ENCODE measurements at places on chromosomes 6 and 20.

DNA sequence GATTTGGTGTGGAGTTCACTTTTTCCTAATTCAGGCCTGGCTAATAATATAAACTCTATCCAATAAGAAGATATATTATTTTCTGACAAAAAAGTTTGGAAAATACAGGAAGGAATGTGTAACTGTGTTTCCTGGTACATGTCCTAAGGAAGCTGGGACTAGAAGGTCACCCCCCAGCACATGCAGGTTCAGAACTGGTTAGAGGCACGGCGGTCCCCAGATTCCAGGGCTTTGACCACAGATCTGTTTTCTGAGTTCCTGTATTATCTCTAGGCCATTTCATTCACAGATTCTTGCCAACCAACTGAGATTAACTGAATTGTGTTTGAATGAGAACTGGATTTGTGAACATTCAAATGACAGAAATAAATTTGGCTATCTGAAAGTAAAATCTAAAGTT, 94.5 kb downstream of the TULP4 start:
- no peak for DNase-seq

DNA sequence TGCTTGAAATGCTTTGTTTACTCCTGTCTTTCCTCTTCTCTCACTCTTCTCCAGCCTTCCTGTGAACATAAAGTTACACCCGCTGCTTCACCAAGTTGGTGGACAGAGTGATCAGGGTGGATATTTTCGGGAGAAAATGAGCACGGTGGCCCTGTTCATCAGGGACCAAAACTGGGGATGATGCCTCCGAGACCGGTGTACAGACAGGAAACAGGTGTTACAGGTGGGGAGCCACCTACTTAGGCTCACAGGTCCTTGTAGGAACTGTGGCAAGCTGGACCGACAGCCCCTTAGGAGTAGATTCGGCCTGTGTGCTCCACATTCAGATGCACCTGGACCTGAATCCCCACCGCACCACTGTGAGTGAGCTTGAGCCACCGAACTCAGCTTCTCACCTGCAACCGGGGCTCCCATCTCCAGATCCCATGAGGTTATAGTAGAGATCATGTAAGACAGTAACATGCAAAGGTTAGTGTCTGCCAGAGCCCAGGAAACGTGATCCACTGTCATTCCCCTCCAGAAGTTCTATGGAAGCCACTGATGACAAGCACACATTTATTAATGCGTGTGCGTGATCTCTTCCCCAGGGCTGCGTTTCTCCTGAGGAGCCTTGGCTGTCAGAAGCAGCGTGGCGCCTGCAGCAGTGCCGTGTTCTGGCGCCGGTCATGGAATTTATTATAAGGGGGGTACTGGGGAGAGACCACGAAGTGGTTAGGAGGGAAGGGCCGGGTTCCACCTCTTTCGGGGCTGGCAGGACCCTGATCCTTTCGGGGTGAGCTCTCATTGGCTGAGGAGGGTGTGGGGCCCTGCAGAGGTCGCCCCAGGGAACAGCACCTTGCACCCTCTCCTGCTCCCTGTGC, 94.2 kb downstream of the ERMARD start:
- no peak for DNase-seq

DNA sequence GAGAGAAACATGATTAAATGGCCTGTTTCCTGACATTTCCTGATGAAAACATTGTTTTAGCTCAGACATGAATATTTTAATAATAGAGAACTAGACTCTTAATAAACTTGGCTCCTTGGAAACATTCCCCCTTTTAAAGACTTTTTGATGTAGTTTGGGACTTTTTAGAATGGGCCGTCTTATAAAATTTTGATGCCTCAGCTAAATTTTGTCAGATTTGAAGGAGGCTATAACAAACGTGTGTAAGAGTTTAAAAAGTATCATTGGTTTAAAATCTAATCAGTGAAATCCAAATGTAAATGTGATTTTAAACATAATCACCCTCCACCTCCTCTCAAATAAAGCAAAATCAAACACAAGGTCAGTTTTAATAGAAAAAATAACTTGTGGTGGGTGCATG, 200.9 kb downstream of the CLIC5 start:
- DNase-seq, result no peak

GRCh38 chr6:18432180-18432579, 45.0 kb downstream of the RNF144B start:
- DNase-seq, result no peak

DNA sequence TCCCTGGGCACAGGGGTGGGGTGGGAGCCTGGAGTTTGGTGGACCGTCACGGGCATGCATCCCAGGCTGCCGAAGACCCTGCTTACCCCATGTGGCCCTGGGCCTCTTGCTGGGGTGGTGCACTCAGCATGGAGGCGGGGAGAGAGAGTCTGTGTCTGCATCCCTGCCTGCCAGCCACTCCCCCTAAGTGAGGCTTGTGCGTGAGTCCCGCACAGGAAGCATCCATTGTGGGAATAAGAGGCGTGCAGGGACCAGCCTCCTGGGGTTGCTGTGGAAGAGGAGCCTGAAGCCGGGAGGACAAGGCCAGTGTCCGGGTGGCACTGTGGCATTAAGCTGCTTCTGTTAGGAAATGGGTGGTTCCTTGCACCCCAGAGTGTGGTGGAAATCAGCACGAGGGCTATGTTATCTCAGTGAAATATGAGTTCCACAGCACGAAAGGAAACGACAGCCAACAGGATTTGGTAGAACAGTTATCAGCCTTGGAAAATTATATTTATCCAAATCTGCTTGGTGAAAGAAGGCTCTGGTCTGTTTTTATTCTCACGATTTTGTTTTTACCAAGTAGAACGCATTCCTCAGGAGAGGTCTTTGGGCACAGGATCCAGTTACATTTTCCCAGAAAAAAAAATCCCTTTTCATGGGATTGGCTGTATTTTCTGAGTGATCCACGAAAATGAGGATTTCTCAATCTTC, 35.7 kb downstream of the CDH4 start:
- DNase-seq, result no peak

DNA sequence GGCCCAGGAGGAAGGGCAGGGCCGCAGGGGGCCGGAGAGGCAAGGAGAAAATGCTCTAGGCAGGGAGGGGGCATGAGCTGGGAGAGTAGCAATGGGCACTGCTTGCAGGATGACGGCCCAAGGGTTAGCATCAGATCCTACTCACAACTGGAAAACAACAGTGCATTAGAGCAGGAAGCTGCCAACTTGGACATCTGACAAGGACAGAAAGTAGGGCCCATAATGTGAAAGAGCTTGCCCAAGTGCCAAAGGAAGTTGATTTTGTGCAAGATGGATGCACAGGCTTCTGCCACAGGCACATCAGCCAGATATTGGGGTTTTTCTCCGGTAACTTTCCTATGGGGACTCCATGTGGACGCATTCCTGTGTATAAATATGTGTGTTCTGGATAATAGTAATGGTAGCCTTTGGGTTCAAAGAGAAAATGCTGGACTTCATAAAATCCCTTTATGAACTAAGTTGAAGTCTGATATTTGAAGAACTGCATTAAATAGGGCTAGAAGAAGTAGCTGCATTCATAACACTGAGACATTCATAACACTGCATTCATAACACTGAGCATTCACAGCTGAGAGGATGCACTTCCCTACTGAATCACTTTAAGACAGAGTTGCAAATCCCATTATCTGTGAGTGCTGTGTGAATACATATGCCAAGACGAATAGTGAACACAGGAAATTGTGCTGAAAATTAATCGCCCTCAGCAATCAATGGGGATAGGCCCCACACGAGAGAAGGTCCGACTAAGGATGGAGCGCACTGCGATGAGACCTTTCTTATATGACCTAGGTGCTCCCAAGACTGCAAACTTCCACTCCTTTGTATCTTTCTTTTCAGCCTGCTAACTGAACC, 235.6 kb upstream of the PRDM1 start:
- no peak for DNase-seq

DNA sequence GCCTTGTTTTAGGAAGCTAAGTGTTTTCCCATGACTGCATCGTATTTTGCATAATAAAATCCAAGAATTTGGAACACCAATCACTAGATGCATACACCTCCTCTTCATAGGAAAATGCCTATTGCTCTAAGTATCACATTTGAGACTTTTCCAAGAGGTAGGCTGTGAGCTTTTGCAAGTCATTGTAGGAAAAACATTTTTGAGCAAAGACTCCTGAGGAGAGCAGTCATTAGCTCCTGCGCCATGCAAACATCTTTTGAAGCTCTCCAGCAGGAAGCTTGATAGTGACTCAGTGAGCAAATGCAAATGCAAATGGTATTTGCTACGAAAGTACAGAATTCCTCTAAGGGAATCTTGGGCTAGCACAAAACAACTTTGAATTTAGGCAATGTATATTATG, 750.4 kb downstream of the QKI start:
- DNase-seq, result no peak

DNA sequence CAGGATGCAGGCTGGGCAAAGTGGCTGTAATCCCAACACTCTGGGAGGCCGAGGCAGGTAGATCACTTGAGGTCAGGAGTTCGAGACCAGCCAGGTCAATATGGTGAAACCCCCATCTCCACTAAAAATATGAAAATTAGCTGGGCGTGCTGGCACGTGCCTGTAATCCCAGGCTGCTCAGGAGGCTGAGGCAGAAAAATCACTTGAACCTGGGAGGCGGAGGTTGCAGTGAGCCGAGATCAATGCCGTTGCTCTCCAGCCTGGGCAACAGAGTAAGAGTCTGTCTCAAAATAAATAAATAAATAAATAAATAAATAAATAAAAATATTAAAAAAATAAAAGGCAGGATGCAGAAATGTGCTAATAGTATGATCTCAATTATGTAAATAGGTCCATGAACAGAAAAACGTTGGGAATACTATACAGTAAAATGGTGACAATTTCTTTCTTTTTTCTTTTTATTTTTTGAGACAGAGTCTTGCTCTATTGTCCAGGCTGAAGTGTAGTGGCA, 8.4 kb upstream of the CBFA2T2 start:
- DNase-seq, result no peak

DNA sequence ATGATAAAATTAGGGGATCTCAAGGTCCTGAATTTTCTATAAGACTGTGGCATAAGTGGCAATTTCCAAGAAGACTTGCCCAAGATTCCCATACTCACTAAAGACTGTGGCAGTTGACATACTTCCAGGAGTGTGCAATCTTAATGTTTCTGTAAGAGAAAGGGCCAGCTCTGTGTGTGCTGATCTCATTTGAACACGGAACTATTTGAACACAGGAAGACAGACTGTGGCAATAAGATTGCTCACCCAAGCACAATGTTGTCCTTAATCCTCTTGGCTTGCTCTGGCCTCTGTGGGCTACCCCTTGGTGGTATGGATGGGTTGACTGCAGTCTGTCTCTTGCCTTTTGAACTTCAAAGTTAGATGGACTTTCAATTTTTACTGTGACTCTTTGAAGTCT, 151.4 kb downstream of the PHF3 start:
- no peak for DNase-seq

DNA sequence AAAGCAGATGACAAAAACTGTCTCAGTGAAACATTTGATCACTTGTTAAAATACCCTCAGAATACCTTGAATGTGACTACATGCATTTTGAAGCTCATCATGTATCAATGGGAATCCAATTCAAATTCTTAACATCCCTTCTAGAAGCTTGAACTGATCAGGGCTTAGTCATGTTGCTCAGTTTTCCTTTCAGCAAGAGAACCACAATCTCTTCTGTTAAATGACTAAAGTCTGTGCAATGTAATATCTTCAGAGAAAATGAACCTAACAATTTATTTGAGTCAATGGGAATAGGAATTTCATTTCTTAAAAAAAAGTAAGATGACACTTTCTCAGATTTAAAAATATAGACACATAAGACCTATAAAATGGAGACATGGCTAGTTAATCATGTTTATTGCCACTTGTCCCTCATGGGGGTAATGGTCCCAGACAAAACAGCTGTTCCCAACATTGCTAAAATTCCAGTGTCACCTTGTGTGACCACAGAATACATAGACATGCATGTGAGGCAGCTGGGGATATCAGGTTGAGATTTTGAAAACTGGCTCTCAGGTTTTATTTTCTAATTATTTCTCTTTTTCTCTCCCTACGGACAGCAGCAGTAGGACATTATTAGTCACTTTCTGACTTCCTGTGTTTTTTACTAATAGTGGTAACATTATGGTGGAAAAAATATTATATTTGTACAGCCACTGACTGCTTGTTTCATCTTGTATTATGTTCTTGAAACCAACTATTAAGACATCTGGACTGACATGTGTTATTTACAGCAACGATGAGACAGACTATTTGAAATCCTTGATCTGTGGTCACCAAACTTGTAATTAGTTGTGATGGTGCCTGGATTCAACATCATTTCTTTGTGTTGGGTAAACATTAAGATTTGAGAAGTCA, 192.5 kb downstream of the COL9A1 start:
- no peak for DNase-seq

- DNase-seq, result peak; percentile 26
Measured at GRCh38 chr6:119137194-119138072, 59.0 kb upstream of the FAM184A start.

DNA sequence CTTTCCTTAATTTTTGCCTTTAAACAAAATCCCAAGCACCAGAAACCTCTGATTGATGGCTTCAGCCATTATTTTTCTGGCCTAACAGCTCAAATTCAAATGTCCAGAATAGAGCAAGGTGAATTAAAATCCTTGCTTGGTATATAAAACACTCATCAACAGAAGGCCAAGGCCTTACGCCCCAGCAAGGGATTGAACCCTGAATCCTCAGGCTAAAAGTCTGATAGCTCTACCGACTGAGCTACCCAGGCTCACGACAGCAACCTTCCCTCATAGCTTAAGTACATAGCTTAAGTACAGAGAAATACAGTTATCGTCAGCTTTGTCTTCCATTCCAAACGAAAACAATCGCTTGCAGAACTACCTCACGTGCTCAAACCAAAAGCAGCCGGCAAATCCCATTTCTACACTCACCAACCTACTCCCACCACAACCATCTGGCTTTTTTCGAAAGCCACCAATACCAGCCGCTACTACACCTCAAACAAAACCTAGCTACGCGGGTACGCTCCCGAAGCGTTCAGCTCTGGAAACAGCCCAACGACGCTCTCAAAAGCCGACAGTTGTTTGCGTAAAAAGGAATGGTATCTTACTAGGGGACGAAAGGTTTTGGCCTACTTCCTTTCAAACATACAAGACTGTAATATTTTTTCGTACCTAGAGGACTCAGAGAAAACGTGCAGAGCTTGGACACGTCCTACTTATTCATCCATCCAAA, 167.5 kb downstream of the GPX5 start:
- DNase-seq, result no peak

GRCh38 chr20:49276161-49276960, 1.5 kb downstream of the ZNFX1 start:
- DNase-seq, result peak; percentile 58
